Activated T-cell treated with anti-CD3 and anti-CD28 coated beads, Interleukin-2, amount 50 U/mL, for 24 hours (primary cell): ENCODE measurements at places on chromosomes 3 and 15.

DNA sequence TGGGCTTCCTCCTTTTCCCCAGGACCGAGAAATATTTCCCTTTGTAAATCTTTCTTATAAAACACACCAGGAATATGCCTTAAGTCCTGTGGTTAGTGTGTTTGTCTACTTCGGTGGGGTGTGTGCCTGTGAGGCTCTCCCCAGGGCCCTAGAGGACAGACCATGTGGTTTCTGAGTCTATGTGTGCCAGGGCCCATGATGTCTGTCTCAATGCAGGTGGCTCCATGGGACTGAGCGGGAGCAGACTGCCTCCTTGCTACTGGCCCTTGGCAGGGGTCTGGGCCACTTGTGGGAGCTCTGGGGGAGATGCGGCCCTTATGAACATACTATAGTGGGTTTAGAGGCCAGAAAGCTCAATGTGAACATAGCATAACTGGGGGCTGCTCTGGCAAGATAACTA is 37.6 kb downstream of the SCN5A start:
- no peak for DNase-seq

- peak; percentile 62 for DNase-seq
These were observed 309.1 kb upstream of the ICE2 start for GRCh38 chr15:60787837-60788691.

DNA sequence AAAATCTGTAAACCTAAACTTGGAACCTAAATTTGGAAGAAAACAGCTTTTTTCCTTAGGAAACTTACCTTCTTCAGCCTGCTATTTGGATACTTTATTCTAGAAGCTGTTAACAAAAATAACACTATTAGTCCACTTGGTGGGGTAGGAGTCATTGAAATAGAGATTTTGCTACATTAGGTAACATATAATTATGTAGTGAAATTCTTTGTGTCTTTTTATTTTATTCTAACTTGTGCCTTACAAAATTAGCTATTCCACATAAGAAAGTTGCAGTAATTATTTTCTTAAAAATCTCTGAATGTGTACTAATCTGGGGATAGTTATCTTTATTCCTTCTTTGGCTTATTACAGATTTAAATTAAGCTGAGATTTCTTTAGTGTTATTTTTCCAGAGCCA is 360.4 kb upstream of the ROBO2 start:
- DNase-seq: no peak

DNA sequence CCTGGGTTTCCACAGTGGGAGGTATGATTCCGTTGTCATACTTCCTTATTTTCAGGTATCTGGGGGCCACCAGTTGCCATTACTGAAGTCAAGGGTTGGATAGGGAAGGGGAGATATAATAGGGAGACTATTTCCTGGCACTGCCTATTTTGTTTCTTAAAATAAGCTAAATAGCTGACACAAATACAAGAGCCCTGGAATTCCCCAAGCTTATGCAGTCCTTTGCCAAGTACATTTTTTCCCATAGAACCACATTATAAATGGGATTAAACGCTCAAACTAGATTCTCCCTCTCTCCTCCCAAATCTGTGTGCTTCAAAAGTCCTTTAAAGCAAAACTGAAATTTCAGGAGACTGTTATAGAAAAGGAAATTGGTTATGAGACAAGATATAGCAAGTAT is 68.7 kb downstream of the AP4E1 start:
- no peak for DNase-seq

GRCh38 chr3:184761075-184761841 is 49.4 kb upstream of the MAGEF1 start:
- no peak for DNase-seq

DNA sequence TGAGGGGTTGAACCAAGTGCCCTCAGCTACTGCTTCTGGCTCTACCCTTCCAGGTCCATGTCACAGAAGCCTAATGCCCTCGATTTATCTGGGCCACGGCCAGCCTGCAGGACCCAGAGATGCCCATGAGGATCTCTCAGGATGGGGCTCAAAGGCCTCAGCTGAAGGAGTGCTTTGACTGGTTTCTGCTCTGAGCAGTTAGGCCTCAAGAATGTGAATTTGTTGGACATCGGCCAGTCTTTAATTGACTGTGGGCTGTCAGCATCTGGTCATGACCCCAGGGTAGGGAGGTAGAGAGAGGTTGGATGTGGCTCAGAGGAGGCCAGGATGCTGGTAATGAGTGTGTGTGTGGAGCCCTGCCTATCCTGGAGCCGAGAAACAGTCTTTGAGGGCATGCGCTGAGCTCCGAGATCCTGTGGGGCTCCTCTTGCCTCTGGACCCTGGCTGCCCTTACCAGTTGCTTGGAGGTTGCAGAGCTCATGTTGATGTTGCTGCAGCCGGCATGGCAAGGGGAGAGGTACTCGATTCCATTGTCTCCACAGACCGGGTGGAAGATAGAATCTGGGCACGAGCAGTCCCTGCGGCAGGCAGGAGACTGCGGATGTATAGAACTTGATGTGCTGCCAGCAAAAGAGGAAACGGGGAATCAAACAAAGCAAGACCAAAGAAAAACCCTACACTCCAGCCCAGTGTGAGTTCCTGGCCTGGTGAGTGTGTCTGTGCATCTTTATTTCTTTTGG is 49.1 kb upstream of the RAB6B start:
- DNase-seq: no peak

DNA sequence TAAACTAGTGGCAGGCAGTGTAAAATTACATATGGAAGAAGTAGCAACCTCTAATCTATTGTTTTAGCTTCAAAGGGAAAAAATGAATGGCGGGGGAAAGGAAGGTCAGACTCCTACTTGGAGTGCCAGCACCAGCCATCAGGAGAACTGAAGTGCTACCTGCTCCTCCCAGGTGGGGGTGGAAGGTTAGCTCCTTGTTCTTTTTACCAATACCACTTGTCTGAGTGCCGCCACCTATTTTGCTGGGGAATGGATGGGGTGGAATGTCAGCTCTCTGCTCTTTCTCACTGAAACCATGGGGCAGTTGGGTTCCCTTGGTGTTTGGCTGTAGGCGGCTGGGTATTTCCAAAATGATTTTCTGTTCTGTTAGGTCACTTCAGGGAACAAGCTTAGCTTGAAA is 428.7 kb upstream of the EPHA3 start:
- DNase-seq: no peak

DNA sequence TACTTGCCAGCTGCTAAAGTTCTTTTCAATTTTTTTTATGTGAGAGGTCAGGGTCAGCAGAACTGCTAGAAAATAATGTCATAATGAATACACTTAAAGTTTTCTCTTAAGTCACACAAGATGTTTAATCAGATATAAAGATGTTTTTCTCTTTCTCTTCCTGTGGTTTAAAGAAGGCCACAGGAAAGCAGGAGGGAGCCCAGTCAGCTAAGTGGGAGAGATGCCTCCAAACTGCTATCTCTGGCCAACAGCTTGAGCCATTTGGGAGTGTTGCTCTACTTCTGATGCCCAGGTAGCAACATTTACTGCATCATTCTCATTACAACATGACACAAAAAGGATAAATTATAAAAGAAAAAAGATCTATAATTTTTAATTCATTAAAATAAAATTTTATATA is 45.7 kb upstream of the NLGN1 start:
- DNase-seq: no peak

GRCh38 chr3:36893137-36893557 is 51.7 kb downstream of the TRANK1 start:
- DNase-seq: no peak

- DNase-seq: no peak
These were observed 531.9 kb downstream of the AGBL1 start for GRCh38 chr15:86611417-86612040.
